ENCODE measurements at places on chromosomes 11 and 22. TPM values are rescaled to one million over a fixed set of nuclear protein-coding genes. Genes with fewer than 3 reads are reported as not detected.
A peak's percentile ranks its signal among the peaks of the same experiment; 100 is the strongest.

- H3K27me3 ChIP-seq = no peaks in the 10 kb centered on the region
- H3K36me3 ChIP-seq = no peaks in the 10 kb centered on the region
- H3K27ac ChIP-seq = peak overlapping the region; percentile 44
- no peak overlapping the region for H3K4me3 ChIP-seq
- peaks cover 20% of the 10 kb centered on the region for H3K4me1 ChIP-seq
Measured at GRCh38 chr11:17918049-17918605, 94.7 kb downstream of the SERGEF start.

GRCh38 chr11:46984987-46985386 lies 48.4 kb downstream of the CSTPP1 start:
- no peak for DNase-seq
- no peak overlapping the region for H3K4me3 ChIP-seq
- H3K27me3 ChIP-seq = no peaks in the 10 kb centered on the region
- H3K4me1 ChIP-seq = peaks cover 14% of the 10 kb centered on the region
- no peak overlapping the region for H3K27ac ChIP-seq

DNA sequence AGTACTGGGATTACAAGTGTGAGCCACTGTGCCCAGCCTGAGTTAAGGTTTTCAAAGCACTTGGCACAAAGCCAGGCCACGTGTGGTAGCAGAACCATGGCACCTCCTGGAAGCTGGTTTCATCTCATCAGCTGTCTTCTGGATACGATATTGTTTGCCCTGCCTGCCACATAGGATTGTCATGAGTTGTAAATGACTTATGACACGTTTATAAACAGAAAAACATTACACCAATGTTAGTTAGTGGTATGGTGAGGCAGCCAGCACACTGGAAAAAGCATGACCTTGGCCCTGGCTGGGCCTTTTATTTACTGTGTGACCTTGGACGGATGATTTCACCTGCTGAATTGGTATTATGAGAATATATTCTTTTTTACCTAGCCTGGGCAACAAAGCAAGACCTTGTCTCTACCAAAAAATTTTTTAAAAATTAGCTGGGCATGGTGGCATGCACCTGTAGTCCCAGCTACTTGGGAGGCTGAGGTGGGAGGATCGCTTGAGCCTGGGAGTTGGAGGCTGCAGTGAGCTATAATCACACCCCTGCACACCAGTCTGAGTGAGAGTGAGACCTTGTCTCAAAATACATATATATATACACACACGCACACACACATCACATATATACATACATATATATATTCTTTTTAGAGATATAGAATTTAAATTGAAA lies 24.0 kb upstream of the MYH9 start:
- H3K27ac ChIP-seq = no peak overlapping the region
- peak overlapping the region; percentile 69 for H3K4me3 ChIP-seq
- DNase-seq = no peak
- H3K27me3 ChIP-seq = no peaks in the 10 kb centered on the region

GRCh38 chr11:44761551-44761961 lies 34.8 kb downstream of the TSPAN18 start:
- peaks cover 19% of the 10 kb centered on the region for H3K36me3 ChIP-seq
- H3K27me3 ChIP-seq = no peaks in the 10 kb centered on the region
- peaks cover 39% of the 10 kb centered on the region for H3K4me1 ChIP-seq
- H3K27ac ChIP-seq = peak overlapping the region; percentile 77

GRCh38 chr11:64356498-64357411 lies 2.2 kb upstream of the RPS6KA4 start:
- H3K4me1 ChIP-seq = peaks cover 15% of the 10 kb centered on the region
- no peaks in the 10 kb centered on the region for H3K27me3 ChIP-seq
- H3K36me3 ChIP-seq = no peaks in the 10 kb centered on the region
- no peak overlapping the region for H3K27ac ChIP-seq

GRCh38 chr22:31104869-31105268 lies 2.5 kb downstream of the SELENOM start:
- peaks cover 14% of the 10 kb centered on the region for H3K27me3 ChIP-seq
- peaks cover 6% of the 10 kb centered on the region for H3K4me1 ChIP-seq
- peak; percentile 29 for DNase-seq
- H3K27ac ChIP-seq = no peak overlapping the region
- no peak overlapping the region for H3K4me3 ChIP-seq

- H3K4me3 ChIP-seq = no peak overlapping the region
- no peaks in the 10 kb centered on the region for H3K27me3 ChIP-seq
- H3K4me1 ChIP-seq = peaks cover 6% of the 10 kb centered on the region
- peaks cover 8% of the 10 kb centered on the region for H3K36me3 ChIP-seq
- H3K27ac ChIP-seq = no peak overlapping the region
Measured at GRCh38 chr11:31780480-31780971, 30.6 kb downstream of the PAX6 start.

DNA sequence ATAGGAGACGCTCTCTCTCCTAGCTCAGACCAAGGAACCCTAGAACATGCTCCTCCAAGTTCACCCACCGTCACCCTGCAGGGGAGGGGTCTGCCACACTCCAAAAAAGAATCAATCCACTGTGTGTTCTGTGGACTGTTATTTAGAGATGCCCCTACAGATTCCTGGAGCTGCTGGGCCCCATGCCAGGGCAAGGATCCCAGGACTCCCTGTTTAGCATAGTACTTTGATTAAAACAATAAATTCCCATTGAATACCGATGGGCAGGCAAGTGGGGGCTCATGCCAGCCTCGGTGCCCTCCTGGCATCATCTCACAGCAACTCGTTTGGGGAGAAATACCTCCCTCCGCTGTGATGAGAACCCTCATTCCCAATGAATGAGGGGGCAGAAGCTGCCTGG lies 247.5 kb downstream of the ST3GAL4 start:
- no peak overlapping the region for H3K27ac ChIP-seq
- DNase-seq = no peak

GRCh38 chr11:109527496-109527895 lies 105.5 kb downstream of the C11orf87 start:
- no peak overlapping the region for H3K27ac ChIP-seq
- no peak for DNase-seq
- H3K36me3 ChIP-seq = no peaks in the 10 kb centered on the region
- H3K4me1 ChIP-seq = peaks cover under 1% of the 10 kb centered on the region
- no peak overlapping the region for H3K4me3 ChIP-seq

GRCh38 chr11:12274056-12274455 lies 103.3 kb upstream of the PARVA start:
- no peaks in the 10 kb centered on the region for H3K27me3 ChIP-seq
- no peaks in the 10 kb centered on the region for H3K36me3 ChIP-seq
- no peaks in the 10 kb centered on the region for H3K4me1 ChIP-seq
- H3K4me3 ChIP-seq = no peak overlapping the region

DNA sequence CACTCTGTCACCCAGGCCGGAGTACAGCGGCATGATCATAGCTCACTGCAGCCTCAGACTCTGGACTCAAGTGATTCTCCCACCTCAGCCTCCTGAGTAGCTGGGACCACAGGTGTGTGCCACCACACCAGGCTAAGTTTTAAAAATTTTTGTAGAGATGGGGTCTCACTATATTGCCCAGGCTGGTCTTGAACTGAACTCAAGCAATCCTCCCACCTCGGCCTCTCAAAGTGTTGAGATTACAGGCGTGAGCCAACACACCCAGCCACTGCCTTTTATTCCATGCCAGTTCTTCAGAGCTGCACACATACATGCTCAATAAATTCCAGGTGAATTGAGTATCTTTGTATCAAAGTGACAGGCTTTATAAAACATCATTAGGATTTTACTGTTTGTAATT lies 2.4 kb upstream of the COPB1 start:
- peaks cover 31% of the 10 kb centered on the region for H3K4me1 ChIP-seq
- peaks cover 24% of the 10 kb centered on the region for H3K36me3 ChIP-seq
- no peak overlapping the region for H3K27ac ChIP-seq
- no peak overlapping the region for H3K4me3 ChIP-seq
- DNase-seq = no peak

- no peaks in the 10 kb centered on the region for H3K4me1 ChIP-seq
- H3K27me3 ChIP-seq = no peaks in the 10 kb centered on the region
Measured at GRCh38 chr22:19226428-19226827, 47.9 kb upstream of the SLC25A1 start.

GRCh38 chr11:113677685-113678084 lies 28.4 kb downstream of the TMPRSS5 start:
- H3K27me3 ChIP-seq = no peaks in the 10 kb centered on the region
- no peak for DNase-seq
- no peaks in the 10 kb centered on the region for H3K36me3 ChIP-seq

PKDREJ gene
- not detected for total RNA-seq

ARHGAP20 gene
- total RNA-seq = 0.20 TPM

RBMXL2 gene
- total RNA-seq = 0.20 TPM

KBTBD3 gene
- total RNA-seq = 2.5 TPM

TTC36 gene
- total RNA-seq = 1.1 TPM

KRTAP5-6 gene
- not detected for total RNA-seq

CD151 gene
- total RNA-seq = 108 TPM
